ENCODE measurements at places on chromosomes 4 and X. TPM values are rescaled to one million over a fixed set of nuclear protein-coding genes. Genes with fewer than 3 reads are reported as not detected.

- DNase-seq = no peak
Observed at GRCh38 chr4:151743128-151743854, 17.5 kb downstream of the GATB start.

DNA sequence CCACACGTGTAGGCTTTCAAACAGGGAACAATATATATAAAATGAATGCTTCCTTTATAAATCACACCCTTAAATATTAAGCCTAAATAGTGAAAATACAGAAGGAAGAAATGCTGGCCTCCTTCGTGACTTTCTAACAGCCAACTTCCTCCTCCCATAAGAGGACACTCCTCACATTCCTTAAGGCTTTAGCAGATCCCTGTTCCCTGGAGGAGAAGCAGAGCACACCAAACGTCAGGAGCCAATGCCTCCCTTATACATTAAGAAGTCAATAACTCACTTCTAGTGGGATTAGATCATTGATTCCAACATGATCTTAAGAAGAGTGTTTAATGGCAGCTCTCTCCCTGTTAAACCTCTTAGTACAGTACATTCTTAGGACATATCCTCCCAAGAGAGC, 108.4 kb upstream of the FAM241A start:
- no peak for DNase-seq

DNA sequence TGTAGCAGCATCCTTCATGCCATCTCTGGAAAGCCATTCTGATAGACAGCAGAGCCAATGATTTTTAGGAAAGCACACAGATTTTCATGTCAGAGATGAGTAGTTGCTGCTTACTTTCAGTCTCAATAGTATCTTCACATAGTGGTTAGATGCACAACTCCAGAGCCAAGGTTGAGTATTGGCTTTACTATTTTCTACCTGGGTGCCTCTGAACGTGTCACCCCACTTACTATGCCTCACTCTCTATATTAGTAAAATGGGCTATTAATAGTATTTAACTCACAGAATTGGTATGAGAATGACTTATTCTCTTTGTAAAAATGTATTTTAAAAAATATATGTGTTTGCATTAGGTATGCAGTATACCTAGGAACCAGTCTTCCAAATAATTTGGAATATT, 108.8 kb upstream of the STIM2 start:
- no peak for DNase-seq

DNA sequence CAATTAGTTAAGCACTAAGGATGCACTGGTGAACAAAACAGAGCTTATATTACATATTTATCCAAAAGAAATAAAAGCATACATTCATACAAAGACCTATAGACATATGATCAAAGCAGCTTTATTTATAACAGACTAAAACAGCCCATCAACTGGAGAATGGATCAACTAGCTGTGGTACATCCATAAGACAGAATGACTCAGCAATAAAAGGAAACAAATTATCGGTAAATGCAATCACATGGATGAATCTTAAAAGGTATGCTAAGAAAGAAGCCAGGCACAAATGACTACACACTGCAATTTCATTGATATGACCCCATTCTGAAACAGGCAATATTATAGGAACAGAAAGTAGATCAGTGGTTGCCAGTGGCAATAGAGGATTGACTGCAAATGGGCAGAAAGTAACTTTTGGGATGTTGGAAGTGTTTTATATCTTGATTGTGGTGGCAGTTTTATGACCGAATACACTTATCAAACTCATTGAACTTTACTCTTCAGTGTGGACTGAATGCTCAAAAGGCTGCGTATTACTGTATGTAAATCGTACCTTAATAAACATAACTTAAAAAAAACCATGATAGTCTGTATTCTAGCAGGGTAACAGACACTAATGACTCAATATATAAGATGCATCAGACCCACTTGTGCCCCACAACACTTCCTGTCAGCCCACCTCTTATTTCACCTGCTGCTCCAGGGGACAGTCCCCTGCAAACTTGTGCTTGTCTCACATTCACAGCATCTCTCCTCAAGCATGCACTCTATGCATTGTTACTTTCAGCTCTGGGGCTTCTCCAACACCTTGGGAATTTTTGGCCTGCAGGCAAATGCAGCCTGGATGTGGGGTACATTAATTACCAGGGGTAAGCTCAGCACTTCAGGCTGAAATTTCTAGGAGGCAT, 59.1 kb downstream of the MID1IP1 start:
- no peak for DNase-seq

- no peak for DNase-seq
Observed at GRCh38 chr4:6332042-6332668, 62.5 kb downstream of the WFS1 start.

DNA sequence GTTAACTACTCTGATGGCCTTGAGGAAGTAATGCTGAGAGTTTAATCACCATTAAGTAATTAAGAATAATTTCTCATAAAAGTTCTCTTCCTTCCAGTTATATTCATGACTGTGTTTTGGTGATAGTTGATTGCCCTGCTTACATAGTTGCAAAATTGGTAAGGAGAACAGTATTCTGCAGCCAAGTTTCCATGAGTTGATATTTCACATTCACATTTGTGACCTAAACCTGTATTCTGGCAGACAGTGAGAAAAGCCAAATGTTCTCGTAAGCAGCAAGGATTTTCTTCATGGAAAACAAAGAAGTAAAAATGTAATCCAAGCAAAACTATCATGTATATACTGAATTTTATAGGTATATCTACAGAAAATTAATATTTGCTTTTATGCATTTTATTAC, 187.8 kb upstream of the NUDT6 start:
- DNase-seq = no peak

DNA sequence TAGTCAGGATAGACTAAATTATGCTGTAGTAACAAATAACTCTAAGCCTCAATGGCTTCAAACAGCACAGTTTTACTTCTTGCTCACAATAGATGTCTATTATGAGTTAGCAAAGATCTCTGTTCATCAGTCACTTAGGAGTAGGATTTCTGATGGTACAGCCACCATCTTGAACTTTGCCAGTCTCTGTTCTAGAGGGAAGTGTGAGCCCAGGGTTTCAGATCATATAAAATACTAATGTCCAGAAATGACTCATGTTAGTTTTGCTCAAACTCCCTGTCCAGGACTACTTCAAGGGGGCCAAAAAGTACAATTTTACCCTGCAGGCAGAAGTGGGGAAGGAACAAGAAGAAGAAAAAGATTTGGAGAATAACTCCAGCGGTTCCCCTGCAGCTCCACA, 77.1 kb upstream of the LSM6 start:
- DNase-seq = no peak

- DNase-seq = no peak
Observed at GRCh38 chr4:85114526-85114925, 148.0 kb upstream of the WDFY3 start.

GRCh38 chrX:119734897-119735339, 23.5 kb upstream of the SOWAHD start:
- DNase-seq = no peak

DNA sequence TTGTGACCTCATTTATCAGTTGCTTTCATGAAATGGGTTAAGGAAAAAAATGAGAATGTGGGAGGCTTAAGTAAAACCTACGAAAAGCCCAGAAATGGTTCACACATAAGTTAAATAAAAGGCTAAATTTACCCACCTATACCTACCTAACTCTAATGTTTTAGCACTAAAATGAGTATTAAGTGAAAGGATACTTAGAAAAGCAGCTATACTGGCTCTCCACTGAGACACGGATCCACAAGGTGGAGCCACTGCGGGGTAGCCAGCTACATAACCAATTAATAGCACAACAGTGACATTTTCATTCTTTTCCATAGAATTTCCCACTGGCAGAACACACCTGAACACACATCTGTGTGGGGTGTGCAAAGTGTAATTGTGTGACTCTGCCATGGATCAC, 101.9 kb downstream of the MAML3 start:
- no peak for DNase-seq

- no peak for DNase-seq
Observed at GRCh38 chr4:163350672-163351071, 7.0 kb downstream of the NPY5R start.

- no peak for DNase-seq
Observed at GRCh38 chrX:68807818-68808217, 21.0 kb upstream of the EFNB1 start.

DNA sequence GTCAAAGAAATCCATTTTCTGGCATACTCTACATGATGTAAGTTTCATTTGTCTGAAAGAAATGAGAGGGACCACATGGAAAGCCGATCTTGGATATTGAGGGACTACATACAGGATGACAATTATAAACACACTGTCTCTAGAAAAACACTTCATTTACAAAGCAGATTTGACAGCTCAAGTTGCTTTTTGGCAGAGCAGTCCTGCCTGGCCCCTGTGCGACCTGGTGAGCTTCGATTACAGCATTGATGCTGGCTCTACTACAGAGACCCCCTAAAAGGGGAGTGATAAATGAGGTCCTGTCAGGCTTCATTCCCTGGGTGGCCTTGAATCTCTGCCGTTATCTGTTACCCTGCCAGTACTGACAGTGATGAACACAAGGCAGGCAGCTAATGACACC, 215.2 kb upstream of the NOCT start:
- no peak for DNase-seq

GRCh38 chr4:88320224-88320779, 35.9 kb upstream of the PPM1K start:
- DNase-seq = no peak

- no peak for DNase-seq
Observed at GRCh38 chr4:60365176-60365575, 835.0 kb upstream of the ADGRL3 start.

GRCh38 chr4:1137850-1138249, 24.5 kb upstream of the RNF212 start:
- DNase-seq = no peak

DNA sequence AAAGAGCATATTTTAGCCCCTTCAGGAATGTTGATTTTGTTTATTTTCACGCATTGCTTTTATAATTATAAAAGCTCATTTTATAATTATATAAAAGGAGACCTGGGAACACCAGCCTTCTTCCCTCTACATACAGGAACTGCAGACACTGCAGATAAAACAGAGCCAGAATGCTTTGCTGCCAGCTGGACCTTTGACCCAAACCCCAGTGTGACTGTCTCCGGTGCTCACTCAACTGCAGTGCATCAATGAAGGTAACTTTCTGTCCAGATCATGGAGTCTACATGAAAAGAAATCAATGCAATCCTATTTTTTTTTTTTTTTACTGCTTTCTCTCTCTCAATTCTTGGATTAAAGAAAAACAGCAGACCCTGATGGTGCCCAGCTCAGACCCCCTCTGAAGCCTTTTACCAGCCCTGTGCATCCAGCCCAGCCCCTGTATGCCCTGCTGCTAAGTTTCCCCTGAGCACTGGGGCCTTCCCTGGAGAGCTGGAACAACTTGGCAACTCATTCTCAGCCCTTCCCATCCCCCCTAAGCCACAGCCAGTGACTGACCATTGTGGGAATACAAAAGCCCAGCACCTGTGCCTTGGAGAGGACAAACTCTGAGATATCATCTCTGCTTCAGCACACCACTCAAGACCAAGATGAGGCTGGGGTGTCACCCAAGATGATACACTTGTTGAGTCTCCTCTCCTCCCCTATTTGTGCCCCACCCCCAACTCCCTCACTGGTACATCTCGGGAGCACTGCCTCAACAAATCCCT, 182.1 kb downstream of the EVC2 start:
- DNase-seq = no peak

DNA sequence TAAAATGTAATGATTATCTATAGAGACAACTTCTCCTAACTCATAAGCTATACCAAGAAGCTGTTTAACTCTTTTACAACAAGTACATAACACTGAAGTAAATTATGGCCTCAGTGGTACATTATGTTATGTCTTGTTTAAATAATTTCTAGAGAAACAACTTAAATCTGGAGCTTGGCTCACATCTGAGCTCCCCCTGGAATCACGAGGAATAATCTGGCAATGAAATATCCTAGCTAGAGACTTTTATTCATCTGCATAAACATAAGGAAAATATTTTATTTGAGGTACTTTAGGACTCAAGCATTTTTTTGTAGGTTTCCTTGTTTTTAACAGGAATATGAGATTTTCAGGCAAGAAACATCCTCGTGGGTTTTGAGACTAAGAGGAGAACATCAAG, 354.7 kb upstream of the SLC7A11 start:
- DNase-seq = no peak

DNA sequence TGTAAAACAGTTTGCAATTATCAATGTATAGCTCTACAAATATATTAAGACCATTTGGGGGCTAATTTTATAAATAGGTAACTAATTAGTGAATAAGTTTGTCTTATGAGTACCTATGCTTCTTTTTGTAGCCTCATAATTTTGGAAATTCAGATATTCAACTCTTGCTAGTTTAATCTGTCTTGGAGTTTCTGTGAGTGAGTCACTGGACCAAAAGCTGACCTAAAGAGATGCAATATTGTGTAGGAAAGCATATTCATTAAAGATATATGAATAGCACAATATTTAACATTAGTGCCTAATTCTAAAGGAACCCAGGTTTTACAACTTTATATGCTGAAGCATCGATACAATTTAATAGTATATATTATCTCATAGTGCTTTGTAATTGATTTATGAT, 161.3 kb upstream of the PCDH18 start:
- DNase-seq = no peak

- no peak for DNase-seq
Observed at GRCh38 chr4:79296768-79297428, 29.0 kb downstream of the NAA11 start.

GRCh38 chrX:29726811-29727210, 488.6 kb upstream of the MAGEB2 start:
- no peak for DNase-seq

- DNase-seq = no peak
Observed at GRCh38 chr4:113951263-113951662, 28.2 kb downstream of the ARSJ start.

DNA sequence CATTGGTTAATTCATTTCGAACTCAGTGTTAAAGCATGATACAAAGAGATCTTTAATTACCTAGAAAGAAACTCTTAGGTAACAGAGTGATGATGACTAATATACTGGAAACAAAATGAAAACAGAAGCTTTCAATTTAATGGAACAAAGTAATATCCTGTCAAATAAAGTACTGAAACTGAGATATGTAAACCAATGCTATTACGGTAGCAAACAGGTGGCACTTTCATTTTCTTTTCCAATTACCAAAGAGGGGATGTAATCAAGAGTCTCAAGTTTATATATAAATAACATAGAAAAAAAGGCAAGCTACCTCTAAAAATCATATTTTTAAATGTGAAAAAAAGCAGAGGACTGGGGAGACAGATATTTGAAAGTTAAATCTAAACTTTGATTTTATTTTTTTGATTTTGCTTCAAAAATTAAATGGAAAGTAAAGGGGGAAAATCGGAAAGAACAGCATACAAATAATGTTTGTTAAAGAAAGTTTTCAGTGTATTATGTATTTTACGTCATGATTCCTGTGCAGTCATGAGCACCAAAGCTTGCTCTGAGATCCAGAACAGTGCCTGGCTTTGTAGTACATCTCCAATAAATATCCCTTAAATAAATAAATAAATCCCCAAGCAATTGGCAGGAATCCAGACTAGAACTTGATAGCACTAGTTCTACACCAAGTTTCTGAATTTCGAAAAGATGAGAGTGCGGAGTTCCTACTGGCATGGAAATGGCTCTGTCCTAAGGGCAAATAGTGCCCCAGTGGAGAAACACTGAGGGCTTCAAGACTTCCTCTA, 25.0 kb upstream of the RAPGEF2 start:
- DNase-seq = no peak

GRCh38 chr4:140666889-140667614, 89.1 kb downstream of the TBC1D9 start:
- DNase-seq = no peak

The MAGEC3 gene
- total RNA-seq = not detected

The DAPP1 gene
- total RNA-seq = not detected

The BMP2K gene
- 57.9 TPM for total RNA-seq

The RHOXF2B gene
- not detected for total RNA-seq

The CT45A5 gene
- total RNA-seq = not detected
